ENCODE measurements at places on chromosomes 6 and 20.
A peak's percentile ranks its signal among the peaks of the same experiment; 100 is the strongest.

- DNase-seq, result peak; percentile 55
Observed at GRCh38 chr6:160733050-160733646, 31.1 kb downstream of the PLG start.

DNA sequence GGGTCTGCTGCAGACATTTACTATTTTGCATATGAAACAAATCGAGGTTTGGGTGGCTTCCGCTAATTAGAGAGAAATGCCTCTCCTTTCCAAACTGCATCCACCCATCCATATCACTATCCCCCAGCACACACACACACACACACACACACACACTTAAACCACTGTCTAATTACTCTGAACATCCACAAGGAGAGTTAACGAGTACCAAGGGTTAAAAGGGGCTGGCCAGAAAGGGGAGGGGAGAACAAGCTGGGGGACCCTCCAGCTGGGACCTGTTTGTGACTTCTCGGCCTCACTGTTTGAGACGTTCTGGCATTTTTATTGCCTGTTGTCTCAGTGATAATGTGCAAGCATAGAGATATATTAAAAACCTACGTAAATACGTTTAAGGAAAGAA lies 261.2 kb downstream of the FOXC1 start:
- DNase-seq, result no peak

- DNase-seq, result peak; percentile 61
Observed at GRCh38 chr6:46090115-46091079, 39.4 kb upstream of the ENPP4 start.

DNA sequence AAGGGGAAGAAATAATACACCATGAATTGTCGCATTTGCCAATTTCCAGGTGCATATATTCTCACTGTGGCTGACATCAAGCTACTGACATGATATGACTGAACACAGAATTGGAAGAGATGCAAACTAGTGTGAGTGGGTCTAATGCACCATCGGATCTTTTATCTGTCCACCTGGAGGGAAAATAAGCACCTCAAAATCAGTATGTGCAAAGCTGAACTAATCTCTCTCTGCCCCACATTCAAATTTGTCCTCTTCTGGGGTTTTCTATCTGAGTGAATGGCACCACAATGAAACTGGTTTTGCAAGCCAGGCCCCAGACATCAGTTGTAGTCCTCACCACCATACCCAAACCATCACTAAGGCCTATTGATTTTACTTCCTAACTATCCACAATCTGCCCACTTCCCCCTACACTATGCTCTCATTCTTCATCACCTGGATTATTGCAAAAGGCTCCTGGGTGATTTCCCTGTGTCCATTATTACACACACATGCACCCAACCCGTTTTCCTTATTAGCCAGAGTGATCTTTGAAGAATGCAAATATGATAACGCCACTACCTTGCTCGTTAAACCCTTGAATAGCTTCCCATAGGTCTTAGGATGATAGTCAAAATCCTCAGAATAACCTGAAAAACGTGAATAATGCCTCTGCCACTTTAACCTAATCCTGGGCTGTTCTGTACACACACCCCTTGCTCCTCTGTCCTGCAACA lies 159.0 kb upstream of the GMDS start:
- no peak for DNase-seq

- DNase-seq, result no peak
Observed at GRCh38 chr6:115467726-115468125, 593.0 kb downstream of the FRK start.

DNA sequence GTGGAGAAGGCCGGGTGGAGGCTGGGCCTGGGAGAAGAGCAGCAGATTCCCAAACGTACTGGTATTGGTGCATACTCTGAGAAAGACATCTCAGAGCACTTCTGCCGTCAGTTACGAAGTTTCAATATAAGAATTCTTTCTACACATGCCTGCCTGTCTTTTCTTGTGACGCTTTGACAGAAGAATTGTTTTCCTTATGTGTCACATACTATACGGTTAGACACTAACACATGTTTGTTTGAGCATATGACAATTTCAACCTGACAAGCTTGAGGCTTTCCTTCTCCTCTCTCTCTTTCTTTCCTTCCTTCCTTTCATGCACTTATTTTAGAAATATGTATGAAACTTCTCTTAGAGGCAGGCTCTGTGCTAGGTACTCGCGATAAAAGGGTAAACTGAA lies 360.0 kb downstream of the QKI start:
- no peak for DNase-seq

GRCh38 chr20:50930139-50930975 lies 880 bp downstream of the ADNP start:
- DNase-seq, result peak; percentile 39

- DNase-seq, result no peak
Observed at GRCh38 chr6:26311385-26312095, 53.5 kb upstream of the BTN3A2 start.

- DNase-seq, result no peak
Observed at GRCh38 chr6:119215309-119215708, 134.3 kb downstream of the MAN1A1 start.

DNA sequence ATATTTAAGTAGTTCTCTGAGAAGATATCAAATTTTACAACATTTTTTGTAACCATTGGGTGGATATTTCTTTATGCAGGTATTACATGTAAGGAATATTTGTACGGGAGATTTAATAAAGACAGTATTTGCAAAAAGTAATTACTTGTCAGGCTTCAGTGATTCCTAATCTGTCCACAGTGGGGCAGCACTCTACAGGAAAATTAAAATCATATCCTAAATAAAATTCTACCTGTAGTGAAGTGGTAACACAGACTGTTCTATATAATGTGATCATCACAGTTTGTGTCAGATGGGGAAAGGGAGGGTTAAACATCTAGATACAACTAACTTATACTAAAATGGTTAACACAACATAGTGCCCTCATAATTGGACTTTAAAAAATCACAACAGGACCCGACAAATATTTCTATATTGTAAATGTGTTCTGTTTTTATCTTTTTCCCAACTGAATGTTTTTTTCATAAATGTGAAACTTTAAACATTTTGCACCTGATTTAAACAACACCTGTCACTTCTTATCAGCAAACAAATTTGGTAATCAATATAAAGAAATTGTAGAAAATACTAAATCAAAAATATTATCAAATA lies 145.6 kb upstream of the MANEA start:
- DNase-seq, result peak; percentile 38

DNA sequence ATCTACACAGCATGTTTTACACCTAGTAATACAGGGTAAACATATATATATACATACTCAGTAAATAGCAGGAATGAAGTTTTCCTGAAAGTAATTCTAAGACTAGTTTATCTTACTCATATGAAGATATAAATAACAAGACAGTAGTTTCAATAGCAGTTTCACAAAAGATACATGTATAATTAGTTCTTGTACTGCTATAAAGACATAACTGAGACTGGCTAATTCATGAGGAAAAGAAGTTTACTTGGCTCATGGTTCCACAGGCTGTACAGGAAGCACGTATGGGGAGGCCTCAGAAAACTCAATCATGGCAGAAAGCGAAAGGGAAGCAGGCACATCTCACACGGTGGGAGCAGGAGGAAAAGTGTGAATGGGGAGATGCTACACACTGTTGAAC lies 16.9 kb downstream of the RARS2 start:
- no peak for DNase-seq

- no peak for DNase-seq
Observed at GRCh38 chr6:52555518-52556233, 21.2 kb downstream of the TRAM2 start.

DNA sequence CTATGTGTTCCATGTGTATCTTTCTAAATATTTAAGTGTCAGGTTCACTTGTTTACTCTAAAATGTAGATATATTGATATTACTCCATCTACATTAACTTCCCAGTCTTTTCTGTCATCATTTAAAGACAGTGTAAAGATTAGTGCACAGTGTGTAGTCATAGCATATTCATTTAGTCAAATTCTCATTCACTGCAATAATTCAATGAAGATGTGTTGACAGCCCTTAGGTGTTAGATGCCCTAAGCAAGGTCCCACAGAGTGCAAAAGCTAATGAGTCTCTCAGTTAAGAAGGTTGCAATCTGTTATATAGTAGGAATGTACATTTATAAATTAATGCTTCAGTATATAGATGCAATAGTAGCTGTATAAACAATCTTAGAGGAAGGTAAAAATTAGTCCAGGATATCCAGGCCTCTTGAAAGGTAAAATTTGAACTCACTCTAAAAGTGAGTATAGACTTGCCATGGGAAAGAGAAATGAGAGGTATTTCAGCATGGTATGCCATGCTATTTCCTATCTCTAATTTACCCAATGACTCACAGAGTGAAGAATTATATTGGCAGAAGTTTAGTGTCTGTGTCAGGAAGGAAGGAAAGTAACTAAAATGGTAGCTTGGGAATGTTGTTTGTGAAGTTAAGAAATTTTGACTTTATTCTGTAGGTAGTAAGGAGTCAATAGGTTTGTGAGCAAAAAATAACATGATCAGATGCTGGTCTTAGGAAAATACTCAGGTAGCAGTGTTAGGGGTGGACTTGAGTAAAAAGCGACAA lies 969.9 kb upstream of the CITED2 start:
- no peak for DNase-seq

GRCh38 chr20:57577679-57578475 lies 17.0 kb downstream of the PCK1 start:
- DNase-seq, result no peak

GRCh38 chr6:126143761-126144251 lies 157.5 kb downstream of the TRMT11 start:
- DNase-seq, result no peak

DNA sequence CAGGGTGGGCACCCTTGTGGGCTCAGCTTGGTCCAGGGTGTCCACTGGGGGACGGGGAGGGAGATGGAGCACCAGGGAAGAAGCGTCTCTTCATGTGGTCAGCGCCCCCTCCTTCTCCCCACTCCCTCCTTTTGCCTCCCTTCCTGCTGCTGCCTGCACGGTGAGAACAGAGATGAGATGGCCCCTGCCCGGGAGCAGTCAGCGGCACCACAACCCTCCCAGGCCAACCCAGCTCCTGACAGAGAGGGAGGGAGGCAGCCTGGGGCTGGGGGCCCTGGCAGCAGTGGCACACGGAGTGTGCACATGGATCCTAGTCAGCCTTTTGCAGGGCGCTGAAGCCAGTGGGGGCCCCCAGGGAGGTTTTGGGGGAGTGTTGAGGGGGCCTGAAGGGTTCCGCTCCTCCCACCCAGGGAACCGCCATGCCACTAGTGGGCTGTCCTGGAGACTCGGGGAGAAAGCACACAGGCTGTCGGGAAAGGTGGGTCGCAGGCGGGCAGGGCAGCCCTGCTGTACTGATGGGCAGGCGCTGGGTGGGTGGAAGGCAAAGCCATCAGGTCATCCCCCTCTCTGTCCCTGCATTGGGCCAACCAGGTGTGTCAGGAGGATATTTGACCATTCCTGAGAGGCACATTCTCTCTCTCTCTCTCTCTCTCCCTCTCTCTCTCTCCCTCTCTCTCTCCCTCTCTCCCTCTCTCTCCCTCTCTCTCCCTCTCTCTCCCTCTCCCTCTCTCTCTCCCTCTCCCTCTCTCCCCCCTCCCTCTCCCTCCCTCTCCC lies 94.3 kb upstream of the BHLHE23 start:
- peak; percentile 18 for DNase-seq

- no peak for DNase-seq
Observed at GRCh38 chr6:12718015-12718414, 1.4 kb downstream of the PHACTR1 start.

DNA sequence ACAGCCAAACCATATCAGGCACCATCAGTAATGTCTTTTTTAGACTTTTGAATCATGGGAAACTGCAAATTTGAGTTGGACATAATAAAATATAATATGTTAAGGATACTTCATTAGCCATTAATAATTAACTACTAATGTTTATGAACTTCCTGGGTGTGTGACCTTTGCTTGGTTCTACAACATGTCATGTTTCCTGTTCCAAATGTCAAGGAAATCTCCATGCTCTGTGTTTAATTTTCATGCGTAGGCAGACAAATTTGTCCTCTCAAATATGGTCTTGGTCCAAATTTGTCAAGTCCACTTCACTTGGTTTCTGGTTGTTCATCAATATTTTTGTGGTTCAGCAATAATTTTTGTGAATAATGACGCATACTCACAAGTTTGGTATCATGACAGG lies 410.5 kb downstream of the BMP2 start:
- DNase-seq, result no peak

DNA sequence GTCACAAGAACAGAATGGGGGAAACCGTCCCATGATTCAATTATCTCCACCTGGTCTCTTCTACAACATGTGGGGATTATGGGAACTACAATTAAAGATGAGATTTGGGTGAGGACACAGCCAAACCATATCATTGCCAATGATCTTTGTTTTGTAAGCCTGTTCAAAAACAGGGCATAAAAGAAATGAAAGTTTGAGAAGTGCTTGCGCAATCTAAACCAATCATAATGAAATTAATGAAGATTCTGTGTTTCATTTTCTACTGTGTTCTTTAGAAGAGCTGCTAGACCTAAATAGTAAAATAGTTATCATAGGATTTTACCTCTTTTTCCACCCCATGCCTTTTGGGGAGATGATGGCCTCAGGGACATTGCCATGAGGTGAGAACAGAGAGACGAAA lies 761.3 kb downstream of the HDGFL1 start:
- DNase-seq, result no peak

DNA sequence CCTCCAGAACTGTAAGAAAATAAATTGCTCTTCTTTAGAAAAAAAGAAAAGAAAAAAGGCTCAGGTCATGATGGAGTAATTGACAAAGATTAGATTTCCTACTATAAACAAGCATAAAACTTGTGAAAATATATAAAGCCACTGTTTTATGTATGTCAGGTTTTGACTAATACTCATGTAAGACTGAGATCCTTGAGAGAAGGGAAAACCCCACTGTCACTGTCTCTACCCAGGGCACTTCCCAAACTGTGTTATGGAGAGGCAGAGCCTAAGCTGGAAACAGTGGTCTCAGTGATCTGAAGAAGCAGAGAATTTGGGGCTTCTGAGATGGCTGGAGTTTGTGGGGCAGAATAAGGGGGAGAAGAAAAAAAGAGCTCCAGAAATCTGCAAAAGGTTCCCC lies 7.6 kb downstream of the ACAT2 start:
- DNase-seq, result no peak

DNA sequence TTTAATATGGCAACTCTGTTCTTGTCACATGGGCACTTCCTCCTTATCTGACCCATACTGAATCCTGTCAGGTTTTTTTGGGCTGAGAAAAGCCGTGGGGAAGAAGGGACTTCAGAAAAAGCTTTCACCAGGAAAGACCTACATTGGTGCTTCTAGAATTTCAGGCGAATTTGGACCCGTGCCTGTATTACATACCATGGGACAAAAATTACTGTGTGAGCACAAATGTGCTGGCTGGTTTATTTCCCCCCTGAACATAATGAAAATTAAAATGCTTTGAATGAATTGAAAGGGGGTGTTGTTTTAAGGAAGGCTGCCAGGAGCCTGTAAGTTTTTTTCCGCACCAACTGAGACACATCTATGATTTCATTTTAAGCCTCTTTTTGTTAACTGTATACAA lies 29.6 kb downstream of the CAP2 start:
- no peak for DNase-seq

DNA sequence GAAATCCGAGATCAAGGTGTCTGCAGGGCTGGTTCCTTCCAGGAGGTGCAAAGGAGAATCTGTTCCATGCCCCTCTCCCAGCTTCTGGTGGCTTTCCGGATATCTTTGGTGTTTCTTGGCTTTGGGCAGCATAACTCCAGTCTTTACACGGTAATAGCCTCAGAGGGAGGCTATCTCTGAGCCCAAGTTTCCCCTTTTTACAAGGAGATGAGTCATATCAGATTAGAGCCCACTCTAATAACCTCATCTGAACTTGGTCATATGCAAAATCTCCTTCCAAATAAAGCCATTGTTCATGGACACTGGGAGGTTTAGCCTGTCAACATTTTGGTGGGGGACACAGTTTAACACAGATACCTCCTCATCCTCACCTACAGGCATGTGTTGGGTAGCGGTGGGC lies 213.7 kb downstream of the ATXN1 start:
- DNase-seq, result no peak
